Diencephalon (tissue), 1 donor: ENCODE measurements at places on chromosomes 3 and 15. TPM values are rescaled to one million over a fixed set of nuclear protein-coding genes. Genes with fewer than 3 reads are reported as not detected.

Gene TMEM108
- total RNA-seq = 6.2 TPM

Gene TLR9
- total RNA-seq = under 0.01 TPM

Gene LMLN
- total RNA-seq = 15.0 TPM

Gene GHSR
- total RNA-seq = 0.69 TPM

Gene TEX55
- total RNA-seq = not detected

Gene TPRG1
- total RNA-seq = 4.4 TPM

Gene ZBED2
- not detected for total RNA-seq

Gene RGMA
- 38.8 TPM for total RNA-seq

Gene OR5K2
- not detected for total RNA-seq

Gene SAMD7
- not detected for total RNA-seq

Gene SLC12A8
- 5.8 TPM for total RNA-seq

Gene CPN2
- not detected for total RNA-seq

Gene AGTR1
- total RNA-seq = 1.4 TPM

Gene CCDC13
- total RNA-seq = 5.1 TPM

Gene EFCC1
- 1.6 TPM for total RNA-seq

Gene MYZAP
- 3.2 TPM for total RNA-seq

Gene DYNC1LI1
- 106 TPM for total RNA-seq

Gene RHCG
- 1.8 TPM for total RNA-seq

Gene HIGD2B
- total RNA-seq = not detected

Gene NR2E3
- not detected for total RNA-seq

Gene GTPBP8
- 27.0 TPM for total RNA-seq

Gene CPLX3
- 0.92 TPM for total RNA-seq
